ENCODE measurements at places on chromosomes 3 and 15.

DNA sequence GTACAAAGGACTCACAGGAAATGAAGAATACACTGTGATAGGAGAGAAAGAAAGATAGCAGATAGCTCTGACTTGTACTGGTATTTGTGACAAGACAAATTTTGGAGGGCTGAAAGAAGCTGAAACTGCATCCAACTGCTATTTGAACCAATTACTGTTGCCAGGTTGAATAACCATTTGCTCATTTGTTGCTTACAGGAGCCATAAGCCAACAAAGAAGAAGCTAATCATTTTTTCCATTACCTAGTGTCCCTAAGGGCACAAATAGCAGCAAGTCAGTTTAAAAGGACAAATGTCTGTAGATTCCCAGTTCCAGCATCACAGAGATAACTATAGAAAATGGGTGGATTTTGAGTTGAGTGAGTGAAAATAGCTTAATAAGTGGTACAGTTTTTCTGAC lies 376.9 kb upstream of the ARPP21 start:
- no peak for DNase-seq

- no peak for DNase-seq
Observed at GRCh38 chr3:131454501-131454900, 48.3 kb downstream of the MRPL3 start.

DNA sequence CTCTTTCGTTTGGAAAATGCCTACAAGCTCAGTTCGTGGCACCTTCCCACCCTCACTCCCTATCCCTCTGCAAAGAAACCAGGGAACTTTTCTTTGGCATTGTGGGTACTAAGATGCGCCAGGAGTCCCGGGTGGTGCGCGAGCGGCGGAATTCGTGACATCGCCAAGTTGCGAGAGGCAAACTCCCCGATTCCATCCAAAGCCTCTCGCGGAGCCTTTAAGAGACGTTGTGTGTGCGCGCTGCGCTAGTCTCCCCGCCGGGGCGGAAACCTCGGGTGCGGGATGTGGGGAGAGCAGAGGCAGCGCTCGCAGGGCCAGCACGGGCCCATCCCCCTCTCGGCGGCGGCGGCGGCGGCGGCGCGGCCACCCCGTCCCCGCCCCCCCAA lies 443 bp upstream of the NR2F2 start:
- no peak for DNase-seq

DNA sequence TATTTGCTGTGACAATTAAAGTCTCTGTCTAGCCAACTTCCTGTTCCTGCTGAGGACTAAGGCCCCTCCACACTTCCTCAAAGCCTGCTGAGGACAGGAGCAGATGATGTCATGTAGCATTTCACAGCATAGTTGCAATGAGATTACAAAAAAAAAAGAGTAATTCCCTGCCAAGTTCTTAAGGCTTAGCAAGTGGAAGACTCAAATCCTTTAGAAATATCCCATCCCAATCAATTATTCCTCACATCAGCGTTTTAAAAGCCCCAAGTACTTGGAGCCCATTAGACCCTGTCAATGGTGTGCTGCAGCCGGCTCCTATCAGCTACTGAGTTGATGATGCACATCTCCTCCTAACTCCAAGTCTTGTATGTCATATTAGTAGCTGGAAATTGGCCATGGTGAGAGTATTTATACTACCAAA lies 51.7 kb downstream of the TRANK1 start:
- no peak for DNase-seq

GRCh38 chr15:37125143-37125542 lies 24.8 kb upstream of the MEIS2 start:
- DNase-seq = no peak

DNA sequence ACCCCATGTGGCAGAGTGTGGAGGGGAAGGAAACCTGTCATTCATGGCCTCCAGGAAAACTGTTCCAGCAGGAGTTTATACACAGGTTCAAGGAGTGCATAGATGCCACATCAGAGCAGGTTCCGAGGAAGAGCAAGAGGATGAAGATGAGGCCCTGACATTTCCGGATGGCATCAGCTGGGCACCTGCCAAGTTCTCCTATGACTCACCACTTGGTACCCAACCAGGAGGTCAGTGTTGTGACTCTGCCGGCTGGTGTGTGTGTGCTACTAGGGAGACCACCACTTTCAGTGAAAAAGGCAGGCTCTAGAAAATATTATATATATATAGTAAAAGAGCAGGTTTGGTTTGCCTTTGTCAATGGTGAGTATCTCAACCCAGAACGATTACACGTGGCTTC lies 69.3 kb downstream of the NTRK3 start:
- no peak for DNase-seq

GRCh38 chr15:50380089-50380488 lies 25.1 kb upstream of the GABPB1 start:
- no peak for DNase-seq

- no peak for DNase-seq
Observed at GRCh38 chr3:115982108-115982507, 358.8 kb downstream of the GAP43 start.

DNA sequence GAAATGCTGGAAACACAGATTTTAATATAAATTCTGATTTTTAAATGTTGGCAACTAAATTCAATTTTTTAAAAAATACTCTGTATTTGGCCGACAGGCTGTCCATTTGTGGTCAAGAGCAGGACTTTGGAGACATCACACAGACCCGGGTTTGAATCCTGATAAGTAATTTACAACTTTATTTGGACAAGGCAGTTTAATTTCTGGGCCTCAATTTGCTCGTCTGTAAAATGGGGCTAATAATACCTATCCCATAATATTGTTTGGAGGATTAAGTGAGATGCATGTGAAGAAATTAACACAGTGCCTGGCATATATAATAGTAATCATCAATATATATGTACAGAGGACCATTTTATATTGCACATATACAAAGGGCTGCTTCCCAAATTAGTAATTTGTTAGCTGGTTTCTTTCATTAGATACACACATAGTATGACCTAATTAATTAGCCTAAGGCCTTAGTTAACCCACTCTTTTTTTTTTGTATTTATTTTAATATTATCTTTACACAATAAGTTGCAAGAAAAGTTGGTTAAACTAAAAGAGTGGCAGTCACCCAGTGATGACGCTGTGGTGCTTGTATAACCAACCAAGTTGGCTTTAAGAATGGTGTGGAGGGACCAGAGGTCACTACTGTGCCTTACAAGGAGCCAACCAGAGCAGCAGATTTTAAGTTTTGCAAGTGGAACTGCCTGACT lies 665 bp downstream of the PIGB start:
- DNase-seq = no peak

DNA sequence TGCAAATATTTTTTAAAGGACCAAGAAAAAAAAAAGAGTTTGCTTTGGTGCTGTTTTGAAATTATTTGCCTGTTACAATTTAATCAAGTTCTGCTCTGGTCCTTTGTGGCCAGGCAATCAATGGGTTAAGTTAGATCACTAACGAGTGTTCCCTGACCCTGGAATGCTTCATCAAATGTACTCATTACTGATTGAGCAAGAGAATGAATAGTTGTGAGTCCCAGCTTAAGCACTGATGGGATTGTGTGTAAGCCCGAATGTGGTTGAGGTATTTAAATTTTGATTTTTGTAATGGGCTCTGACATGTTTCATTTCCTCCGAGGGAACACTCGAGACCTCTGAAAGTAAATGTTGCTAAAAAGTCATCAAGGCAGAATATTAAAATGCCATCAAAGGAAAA lies 699.1 kb downstream of the MCTP2 start:
- DNase-seq = no peak

- no peak for DNase-seq
Observed at GRCh38 chr15:66388576-66388975, 1.9 kb downstream of the MAP2K1 start.

GRCh38 chr3:58013973-58014649 lies 5.9 kb downstream of the FLNB start:
- no peak for DNase-seq

DNA sequence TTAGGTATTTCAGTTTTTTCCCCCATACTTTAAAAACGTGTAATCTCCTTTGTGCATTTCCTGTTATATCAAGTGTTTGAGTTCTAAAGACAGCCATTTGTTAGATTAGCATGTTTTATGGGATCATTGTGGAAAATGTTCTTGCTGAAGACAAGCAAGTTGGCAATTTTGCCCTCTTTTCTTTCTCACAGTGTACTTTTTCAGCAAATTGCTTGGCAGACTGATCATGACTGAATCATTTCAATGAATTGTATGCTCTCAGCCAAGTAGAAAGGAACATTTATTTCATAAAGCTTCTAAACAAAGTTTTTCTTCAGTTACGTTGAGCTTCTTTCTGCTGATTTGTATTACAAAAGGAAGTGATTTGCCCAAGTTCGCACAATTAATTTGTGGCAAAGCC lies 51.6 kb downstream of the ATG7 start:
- DNase-seq = no peak

GRCh38 chr3:108292905-108293328 lies 3.4 kb upstream of the HHLA2 start:
- DNase-seq = no peak

DNA sequence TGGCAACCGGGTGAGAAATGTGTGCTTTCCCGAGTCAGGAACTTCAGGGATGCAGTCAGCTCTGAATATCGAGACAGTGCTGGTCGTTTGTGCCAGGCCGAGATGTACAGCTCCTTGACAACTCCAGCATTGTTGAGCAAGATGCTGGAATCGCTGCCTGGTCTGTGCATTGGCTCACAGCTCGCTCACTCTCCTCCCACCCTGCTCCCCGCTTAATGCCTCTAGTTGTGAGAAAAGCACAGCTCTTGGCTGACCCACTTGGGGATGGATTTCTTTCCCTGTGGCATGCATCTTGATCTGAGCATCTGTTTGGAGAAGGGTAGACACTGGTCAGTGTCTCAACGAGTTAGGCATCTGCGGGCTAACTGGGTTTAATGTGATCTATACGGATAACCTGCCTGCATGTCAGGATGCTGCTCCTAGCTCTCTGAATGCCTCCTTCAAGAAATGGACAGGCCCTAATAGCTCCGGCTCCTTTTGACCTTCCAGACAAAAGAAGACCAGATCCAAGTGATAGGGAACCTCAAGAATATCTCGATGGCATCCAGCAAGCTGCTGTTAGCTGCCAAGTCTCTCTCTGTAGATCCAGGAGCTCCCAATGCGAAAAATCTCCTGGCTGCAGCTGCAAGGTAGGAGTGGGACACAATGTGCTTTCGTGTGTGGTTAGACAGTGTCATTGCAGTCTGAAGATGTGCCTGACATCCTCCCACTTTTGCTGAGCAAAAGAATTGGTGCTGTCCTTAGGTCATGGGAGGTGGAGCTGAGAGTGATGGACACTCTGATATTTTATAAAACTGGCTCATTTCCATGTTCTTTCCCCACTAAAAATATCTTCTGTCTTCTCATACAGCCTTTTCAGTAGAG lies 302.2 kb upstream of the TPM1 start:
- DNase-seq = no peak

DNA sequence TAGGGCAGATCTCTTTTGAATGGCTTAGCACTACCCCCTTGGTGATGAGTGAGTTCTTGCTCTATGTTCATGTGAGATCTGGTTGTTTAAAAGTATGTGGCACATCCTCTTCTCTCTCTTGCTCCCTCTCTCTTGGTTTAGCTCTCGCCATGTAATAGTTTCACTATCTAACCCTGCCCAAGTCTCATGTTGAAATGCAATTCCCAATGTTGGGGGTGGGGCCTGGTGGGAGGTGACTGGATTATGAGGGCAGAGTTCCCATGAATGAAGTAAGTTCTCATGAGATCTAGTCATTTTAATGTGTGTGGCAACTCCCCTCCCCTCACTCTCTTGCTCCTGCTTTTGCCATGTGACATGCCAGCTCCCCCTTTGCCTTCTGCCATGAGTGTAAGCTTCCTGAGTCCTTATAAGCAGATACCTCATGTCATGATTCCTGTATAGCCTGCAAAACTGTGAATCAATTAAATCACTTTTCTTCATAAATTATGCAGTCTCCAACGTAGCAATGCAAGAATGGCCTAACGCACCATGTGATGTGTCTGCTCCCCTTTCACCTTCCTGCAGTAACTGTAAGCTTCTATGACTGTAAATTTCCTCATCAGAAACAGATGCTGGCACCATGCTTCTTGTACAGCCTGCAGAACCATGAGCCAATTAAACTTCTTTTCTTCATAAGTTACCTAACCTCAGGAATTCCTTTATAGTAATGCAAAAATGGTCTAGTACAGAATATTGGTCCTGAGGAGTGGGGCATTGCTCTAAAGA lies 74.8 kb upstream of the KCNH8 start:
- DNase-seq = no peak

- no peak for DNase-seq
Observed at GRCh38 chr3:65915477-65915876, 123.2 kb downstream of the MAGI1 start.

DNA sequence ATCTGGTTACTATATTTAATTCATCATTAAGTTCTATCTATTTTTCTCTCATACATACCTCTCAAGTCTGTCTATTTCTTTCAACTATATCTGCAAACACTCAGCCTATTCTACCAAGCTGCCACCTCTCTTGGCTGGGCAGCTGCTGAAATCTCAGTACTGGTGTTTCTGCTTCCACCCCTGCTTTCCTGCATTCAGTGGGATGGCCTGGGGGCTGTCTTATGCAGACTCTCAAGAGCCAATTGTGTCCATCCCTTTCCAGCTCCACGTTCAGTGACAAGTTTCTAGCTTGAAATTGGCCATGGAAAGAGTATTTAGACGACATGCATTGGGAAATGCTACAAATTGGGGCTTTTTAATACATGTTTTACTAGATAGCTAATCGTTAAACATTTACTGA lies 378.4 kb upstream of the DPPA4 start:
- DNase-seq = no peak

DNA sequence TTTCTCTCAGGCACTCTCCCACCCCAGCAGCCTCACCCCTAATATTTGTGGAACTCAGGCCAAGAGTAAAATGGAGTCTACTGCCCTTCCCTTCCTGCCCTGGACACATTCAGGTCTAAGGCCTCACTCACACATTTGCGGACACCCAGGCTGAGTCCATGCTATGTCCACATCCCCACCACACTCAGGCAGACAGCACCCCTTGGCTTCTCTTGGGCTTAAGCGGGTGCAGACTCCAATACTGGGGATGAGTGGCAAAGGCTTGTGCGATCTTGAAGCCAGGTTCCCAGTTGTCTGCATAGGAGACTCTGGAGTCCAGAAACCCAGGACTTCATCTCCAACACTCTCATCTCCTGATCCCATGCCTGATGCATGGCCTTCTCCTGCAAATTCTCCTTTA lies 17.5 kb upstream of the CFAP100 start:
- DNase-seq = no peak

GRCh38 chr3:47259114-47259513 lies 23.5 kb downstream of the KIF9 start:
- DNase-seq = no peak

DNA sequence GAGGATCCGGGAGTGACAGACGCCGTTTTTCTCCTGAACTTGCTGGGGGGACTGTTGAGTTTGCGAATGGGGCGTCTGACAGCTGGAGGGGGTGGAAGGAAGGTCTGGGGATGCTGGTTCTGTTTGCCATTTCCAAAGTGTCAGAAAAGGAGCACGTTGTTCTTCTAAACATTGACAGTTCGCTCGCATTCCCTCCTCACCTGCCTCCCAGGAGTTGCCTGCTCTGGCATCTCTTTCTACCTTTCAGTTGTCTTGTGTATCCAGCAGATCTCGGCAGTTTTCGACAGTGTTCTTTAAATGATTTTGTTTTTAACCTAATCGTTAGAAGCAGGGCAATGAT lies 829 bp downstream of the SELENOT start:
- no peak for DNase-seq

- DNase-seq = no peak
Observed at GRCh38 chr3:62355703-62356102, 17.6 kb downstream of the FEZF2 start.
